ENCODE measurements at places on chromosomes 5 and 9.

GRCh38 chr9:36193023-36193422, 2.3 kb downstream of the CLTA start:
- DNase-seq: no peak

GRCh38 chr9:27600256-27600655, 27.0 kb upstream of the C9orf72 start:
- DNase-seq: no peak

- no peak for DNase-seq
Observed at GRCh38 chr5:78726003-78726402, 77.4 kb upstream of the LHFPL2 start.

- no peak for DNase-seq
Observed at GRCh38 chr5:149993471-149993870, 7.0 kb downstream of the TIGD6 start.

DNA sequence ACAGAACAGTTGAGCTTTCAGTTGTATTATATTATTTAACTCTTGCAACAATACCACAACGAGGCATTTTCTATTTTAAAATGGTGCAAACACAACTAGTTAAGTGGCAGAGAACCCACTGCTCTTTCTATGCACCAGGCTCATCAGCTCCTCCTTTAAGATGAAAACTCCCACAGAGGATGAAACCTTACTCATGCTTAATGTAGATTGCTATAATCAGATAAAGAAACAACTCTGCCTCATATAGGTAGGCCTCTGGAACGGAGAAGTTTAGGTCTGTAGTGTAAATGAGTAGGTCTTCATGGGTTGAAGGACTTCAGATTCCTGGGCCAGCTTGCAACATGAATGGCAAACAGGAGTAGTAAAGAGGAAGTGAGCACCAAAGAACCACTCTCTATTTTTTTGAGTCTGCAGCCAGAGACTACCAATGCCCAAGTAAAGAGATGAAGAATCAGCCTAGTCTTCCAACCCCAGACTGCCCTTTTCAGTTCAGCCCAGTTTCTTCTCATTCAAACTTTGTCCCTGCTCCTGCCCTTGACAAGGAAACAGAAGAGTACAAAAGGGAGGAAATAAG, 33.9 kb downstream of the HACD4 start:
- no peak for DNase-seq

GRCh38 chr5:2753452-2754420, 2.3 kb upstream of the IRX2 start:
- DNase-seq: no peak

DNA sequence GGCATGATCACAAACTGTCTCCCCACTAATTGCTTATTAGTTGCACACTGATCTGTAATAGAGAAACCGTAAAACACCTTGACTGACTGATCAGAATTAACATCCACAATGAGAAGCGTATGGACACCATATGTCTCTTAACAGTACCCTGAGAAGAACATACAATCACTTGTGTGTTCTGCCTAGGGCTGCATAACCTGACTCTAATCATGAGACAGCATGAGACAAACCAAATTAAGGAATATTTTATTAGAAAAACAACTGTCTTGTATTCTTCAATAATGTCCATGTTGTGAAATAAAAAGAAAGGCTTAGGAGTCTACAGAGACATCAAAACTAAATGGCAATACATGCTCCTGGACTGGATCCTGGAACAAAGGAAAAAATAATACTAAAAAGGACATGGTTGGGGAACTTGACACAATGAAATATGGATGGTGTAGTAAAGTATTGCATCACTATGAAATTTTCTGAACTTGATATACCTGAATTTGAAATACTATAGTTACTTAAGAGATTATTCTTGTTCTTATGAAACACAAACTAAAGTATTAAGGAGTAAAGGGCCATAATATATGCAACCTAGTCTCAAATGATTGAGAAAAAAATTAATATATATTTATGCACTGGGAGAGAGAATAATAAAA, 162.1 kb downstream of the CWC27 start:
- no peak for DNase-seq

DNA sequence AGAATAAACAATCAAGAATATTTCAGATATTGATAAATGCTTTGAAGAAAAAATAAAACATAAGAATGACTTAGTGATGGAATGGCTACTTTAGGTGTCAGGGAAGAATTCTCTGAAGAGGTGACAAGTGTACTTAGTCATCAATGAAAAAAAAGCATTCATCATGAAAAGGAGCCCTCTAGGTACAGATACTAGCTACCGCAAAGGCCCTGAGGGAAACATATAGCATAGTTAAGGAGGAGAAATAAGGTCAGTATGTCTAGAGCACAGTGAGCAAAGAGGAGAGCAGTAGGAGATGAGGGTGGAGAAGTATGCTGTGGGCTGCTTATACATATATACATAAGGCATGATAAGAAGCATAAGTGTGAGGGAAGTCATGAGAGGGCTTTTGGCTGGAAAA, 41.8 kb downstream of the CSF2 start:
- no peak for DNase-seq

- DNase-seq: no peak
Observed at GRCh38 chr5:178436326-178436940, 153.8 kb downstream of the COL23A1 start.

GRCh38 chr9:82895822-82896110, 167.2 kb downstream of the RASEF start:
- DNase-seq: no peak

DNA sequence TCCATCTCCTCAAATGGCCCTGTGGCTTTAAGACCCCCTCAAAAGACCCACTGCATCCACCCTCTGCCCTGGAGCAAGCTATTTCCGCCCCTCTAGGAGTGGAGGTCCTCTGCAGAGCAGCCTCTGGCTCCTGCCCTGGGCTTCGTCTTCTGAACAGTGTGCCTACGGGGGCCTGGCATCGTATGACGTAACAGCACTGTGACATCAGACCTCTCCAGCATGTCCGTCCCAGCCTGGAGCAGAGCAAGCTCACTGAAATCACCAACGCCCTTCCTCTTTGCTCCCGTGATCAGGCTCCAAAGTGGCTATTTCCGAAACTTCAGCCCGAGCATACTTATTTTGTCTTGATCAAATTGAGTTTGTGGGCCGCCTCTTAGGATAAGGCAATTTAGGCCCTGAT, 69.1 kb upstream of the PTCH1 start:
- DNase-seq: no peak

DNA sequence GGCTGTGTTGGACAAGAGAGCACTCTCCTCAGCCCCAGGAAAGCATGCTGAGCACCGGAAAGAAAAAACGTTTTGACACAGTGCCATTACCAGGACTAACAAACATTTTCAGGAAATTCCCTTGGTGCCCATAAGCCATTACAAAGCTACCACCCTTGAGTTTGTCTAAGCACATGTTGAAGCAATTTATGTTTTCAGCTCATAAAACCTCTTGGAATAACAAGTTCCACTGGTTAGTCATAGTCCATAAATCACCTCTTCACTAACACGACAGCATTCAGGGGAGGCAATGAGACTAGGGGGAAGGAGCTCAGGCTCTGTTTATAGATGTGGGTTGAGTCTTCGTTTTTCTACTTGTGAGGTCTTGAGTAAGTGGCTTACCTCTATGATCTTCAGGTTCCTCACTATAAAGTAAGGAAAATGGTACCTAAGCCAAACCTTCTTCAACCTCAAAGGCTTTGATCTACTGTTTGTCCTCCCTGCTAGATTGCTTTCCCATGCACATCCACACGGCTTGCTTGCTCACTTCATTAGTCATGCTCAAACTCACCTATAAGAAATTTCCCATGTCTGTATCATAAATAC, 65.4 kb downstream of the DRD1 start:
- DNase-seq: no peak

- DNase-seq: no peak
Observed at GRCh38 chr5:35518104-35518503, 99.6 kb upstream of the SPEF2 start.

- no peak for DNase-seq
Observed at GRCh38 chr9:80890124-80890523, 799.2 kb downstream of the TLE1 start.

DNA sequence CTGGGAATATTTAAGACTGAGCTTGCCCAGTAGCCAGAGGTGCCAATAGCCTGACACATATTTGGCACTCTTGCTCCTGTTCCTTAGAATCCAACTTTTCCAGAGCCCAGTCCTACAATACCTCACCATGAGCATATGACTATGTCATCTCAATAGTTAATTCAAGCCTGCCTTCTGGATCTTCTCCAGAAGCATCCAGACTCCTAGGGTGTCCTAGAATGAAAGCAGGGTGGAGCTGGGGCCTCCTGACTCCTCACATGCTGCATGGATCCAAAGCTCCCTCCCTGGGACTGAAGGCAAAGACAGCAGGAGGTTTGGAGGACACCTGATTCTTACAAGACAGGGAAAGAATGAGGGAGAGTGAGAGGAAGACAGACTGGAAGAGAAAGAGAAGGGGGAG, 37.9 kb downstream of the SH3TC2 start:
- DNase-seq: no peak

DNA sequence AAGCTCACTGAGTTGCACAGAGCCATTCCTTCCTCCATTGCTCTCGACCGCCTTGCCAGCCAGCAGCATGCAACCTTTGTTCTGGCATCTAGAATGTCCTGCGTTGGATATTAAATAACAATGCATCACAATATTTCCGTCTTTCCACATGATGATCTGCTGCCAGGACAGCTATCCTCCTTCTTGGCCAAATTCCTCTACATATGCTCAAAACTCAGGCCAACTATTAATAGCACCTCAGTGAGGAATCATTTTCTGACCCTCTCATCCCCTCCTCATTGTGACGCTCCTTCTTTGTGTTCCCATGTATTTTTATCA, 128.6 kb downstream of the MYO10 start:
- no peak for DNase-seq

DNA sequence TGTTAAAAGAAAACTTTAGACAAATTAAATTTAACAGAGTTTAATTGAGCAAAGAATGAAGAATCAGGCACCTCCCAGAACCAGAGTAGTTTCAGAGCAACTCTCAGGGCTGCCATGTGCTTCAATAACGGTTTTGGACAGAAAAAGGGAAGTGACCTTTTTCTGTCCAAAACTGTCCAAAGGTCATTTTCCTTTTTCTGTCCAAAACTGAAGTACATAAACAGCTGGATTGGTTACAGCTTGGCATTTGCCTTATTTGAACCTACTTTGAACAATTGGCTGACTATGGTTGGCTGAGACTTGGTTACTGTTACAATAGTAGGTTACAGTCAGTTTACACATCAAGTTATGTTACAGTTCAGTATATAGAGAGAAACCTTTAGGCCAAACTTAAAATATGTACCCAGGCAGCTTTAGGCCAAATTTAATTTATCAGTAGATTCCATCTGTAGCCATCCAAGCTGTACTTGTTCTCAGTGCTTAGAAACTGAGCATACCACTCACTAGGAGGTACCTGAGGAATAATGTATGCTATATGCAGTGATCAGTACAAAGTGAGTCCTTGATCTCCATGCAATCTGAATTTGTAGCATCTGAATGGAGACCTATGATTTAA, 44.0 kb downstream of the C9orf85 start:
- no peak for DNase-seq

DNA sequence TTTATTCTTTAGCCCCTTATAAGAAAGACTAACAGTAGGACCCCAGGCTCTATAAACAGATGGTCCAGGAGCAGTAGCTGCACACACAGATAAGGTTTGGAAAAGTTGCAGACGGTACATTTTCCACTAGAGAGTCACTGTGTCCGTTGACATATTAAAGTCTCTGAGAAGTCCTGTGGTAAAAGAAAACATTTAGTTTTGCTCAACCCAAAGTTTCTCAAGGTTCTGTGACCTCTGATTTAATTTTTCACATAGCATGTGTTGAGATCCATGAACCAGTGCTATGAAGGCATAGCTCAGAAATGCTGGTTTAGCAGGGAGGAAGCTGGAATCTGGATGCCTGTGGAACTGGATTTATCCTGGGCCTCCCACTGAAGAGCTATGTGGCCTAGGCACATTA, 62.7 kb upstream of the RASEF start:
- no peak for DNase-seq
